Foreskin fibroblast (primary cell): ENCODE measurements at places on chromosomes 5 and 9.

DNA sequence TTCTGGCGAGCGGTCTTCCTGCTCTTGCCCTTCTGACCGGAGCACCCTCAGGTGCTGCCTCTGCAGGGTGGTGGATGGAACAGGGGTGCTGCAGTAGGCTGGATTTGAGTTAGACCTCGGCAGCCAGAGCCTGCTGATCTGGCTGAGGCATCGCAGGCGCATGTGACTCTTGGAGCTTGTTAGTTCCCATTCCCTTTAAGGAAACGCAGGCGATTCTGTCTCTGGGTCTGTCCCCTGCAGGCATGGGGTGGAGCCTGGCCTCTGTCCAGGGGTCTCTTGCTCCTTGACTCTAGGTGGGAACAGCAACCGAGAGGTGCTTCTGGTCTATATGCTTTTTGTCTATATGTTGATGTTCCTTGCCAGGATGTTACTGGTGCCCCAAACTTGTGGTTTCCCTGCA is 3.1 kb downstream of the WNK2 start:
- DNase-seq = no peak

GRCh38 chr5:83745816-83746215 is 25.2 kb upstream of the HAPLN1 start:
- DNase-seq = no peak

- DNase-seq = no peak
These were observed 369.1 kb downstream of the ZNF608 start for GRCh38 chr5:124377386-124377785.

DNA sequence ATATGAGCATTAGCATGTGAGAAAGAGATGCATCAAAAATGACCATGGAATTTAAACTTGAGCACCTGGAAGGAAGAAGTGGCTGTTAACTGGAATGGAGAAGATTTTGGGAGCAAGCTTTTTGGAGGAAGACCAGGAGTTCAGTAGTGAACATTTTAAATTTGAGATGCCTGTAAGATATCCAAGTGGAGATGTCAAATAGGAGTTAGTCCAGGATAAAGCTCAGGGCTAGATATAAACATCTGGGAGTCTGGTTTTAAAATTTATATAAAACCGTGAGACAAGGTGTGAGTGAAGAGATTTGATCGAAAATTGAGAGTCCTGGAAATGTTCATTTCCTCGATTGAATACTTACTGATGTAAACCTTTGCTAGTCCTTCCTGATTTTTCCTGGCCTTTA is 217.5 kb downstream of the ZSWIM6 start:
- DNase-seq = no peak

DNA sequence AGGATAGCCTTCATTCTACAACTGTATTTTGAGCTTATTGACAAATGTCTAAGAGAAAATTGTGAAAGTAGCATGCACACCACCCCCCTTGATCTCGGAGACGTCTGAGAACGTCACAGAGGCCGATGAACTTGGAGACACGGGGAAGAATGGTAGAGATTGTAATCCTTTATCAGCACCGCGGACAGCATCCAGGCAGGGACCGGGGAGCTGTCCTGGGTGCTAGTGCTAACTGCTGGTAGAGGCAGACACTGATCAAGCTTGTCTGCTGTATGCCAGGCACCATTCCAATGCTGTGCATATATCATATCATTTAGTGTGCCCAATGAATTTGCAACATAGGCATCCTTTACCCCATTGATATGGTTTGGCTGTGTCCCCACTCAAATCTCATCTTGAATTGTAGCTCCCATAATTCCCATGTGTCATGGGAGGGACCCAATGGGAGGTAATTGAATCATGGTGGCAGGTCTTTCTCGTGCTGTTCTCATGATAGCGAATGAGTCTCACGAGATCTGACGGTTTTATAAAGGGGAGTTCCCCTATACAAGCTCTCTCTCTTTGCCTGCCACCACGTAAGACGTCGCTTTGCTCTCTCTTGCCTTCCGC is 98.8 kb downstream of the LHX2 start:
- peak; percentile 39 for DNase-seq

DNA sequence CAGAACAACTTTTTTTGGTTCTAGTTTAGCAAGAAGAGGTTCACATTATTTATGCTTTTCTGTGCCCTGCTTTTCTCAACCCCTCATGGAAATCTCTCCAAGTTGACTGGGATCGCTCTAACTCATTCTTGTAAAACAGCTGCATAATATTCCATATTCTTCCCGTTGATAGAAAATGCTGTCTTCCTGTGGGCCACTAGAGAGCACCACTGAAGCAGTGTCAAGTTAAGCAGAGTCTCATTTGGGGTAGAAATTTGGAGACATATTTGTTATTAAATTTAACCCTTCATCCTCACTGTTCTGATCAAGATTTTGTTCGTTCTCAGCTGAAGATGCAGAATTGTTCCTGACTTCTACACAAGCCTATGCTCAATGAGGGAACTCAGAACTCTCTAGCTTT is 140.1 kb downstream of the CEMIP2 start:
- no peak for DNase-seq

DNA sequence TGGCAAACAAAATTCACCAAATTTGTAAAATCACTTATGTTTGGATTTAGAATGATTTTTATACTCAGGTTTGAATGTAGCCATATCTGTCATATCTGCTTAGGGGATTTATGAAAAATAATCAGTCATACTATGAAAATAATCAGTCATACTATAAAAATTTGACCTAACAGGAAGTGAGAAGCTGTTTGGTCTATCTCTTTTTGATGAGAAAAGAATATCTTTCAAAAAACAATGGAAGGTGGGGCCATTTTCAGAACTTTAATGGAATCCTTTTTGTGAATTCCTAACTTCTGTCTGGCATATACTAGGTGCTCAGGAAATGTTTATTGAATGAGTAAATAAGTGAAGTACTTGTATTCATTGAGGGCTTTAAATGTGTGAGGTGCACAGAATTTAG is 70.1 kb downstream of the CWC27 start:
- DNase-seq = no peak

GRCh38 chr9:109132567-109133021 is 12.8 kb upstream of the TMEM245 start:
- no peak for DNase-seq
